Glutamatergic neuron (in vitro differentiated cells): ENCODE measurements at places on chromosomes 1 and 21.

- peak; percentile 18 for DNase-seq
- H3K36me3 ChIP-seq = peaks cover 28% of the 10 kb centered on the region
- no peak overlapping the region for H3K4me3 ChIP-seq
- H3K27ac ChIP-seq = peak overlapping the region; percentile 62
- peaks cover 2% of the 10 kb centered on the region for H3K27me3 ChIP-seq
Observed at GRCh38 chr1:246355411-246356230, 151.5 kb downstream of the SMYD3 start.

GRCh38 chr1:114620419-114620818 is 39.0 kb upstream of the BCAS2 start:
- no peak for DNase-seq
- no peak overlapping the region for H3K27ac ChIP-seq
- no peaks in the 10 kb centered on the region for H3K27me3 ChIP-seq
- no peaks in the 10 kb centered on the region for H3K4me1 ChIP-seq
- H3K36me3 ChIP-seq = no peaks in the 10 kb centered on the region
- no peak overlapping the region for H3K4me3 ChIP-seq

DNA sequence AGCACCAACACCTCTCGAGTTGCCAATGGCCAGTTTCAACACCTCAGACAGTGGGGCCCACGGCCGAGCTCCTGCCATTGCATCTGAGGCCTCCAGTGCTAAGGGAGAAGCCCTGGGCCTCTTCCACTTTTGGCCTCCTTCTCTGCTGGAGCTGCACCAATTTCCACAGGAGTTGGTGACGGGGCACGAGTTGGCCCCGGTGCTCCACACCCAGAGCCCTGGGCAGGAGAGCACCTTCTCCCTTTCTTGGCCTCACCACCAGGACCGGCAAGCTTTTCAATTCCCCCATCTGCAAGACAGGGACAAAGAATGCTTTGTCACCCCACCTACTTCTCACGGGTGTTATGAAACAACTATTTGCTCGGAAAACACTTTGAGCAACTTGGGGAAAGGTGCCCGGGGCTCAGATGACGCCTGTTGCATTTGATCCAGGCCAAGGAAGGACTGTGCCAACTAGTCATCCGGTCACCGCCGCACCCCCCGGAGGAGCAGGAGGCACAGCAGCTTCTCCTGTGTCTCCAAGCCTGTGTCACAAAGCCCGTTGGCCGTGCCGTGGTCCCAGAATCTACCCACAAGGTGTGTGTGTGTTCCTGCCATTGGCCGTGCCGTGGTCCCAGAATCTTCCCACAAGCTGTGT is 55.2 kb downstream of the TOMM20 start:
- no peak overlapping the region for H3K4me3 ChIP-seq
- no peak for DNase-seq
- no peaks in the 10 kb centered on the region for H3K36me3 ChIP-seq
- peaks cover 19% of the 10 kb centered on the region for H3K4me1 ChIP-seq
- H3K27me3 ChIP-seq = peaks cover 5% of the 10 kb centered on the region

GRCh38 chr21:42414928-42415769 is 11.4 kb downstream of the UBASH3A start:
- peaks cover 9% of the 10 kb centered on the region for H3K36me3 ChIP-seq
- peaks cover 10% of the 10 kb centered on the region for H3K4me1 ChIP-seq
- no peak for DNase-seq
